ENCODE measurements at places on chromosomes 3 and 15.

DNA sequence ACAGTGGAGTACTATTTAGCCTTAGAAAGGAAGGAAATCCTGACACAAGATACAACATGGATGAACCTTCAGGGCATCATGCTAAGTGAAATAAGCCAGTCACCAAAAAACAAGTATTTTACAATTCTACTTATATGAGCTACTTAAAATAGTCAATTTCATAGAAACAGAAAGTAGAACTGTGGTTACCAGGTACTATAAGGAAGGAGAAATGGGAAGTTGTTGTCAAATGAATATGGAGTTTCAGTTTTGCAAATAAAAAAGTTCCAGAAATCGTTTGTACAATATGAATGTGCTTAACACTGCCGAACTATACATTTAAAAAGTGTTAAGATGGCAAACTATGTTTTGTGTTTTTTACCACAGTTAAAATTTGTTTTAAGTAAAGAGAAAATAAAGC is 26.8 kb downstream of the TRANK1 start:
- no peak for DNase-seq

- DNase-seq: peak; percentile 81
Observed at GRCh38 chr3:158727206-158728060, 4.8 kb downstream of the RARRES1 start.

- no peak for DNase-seq
Observed at GRCh38 chr3:53830944-53831343, 15.3 kb downstream of the CHDH start.

DNA sequence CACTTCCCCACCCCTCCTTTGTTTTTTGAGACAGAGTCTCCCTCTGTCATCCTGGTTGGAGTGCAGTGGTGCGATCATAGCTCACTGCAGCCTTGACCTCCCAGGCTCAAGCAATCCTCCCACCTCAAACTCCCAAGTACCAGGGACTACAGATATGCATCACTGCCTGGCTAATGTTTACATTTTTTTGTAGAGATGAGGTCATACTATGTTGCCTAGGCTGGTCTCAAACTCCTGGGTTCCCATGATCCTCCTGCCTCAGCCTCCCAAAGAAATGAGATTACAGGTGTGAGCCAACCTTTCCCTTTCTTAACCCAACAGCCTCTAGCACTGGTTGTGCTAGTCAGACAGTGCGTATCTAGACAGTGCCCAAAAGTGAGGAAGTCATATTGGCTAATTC is 6.4 kb upstream of the GATM start:
- DNase-seq: no peak

- DNase-seq: no peak
Observed at GRCh38 chr3:118637846-118638245, 396.8 kb downstream of the IGSF11 start.

DNA sequence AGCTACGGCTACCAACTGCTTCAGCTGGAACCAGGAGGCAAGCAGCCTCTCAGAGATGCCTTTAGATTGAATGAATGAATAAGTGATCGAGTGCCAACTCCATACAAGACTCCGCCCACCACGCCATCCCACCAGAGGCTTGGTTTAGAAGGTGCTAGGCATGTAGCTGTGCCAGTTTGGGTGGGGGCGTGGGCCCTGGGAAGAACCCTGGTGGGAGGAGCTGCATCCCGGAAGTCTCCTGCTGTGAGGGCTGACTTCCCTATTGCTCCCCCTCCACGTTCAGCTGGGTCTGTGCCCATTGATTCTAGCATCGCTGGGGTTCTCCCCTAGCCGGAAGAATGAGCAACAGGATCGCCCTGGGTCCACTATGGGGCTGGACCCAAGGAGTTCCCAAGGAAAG is 20.9 kb downstream of the LINGO1 start:
- no peak for DNase-seq

GRCh38 chr3:130967281-130967680 is 59.3 kb downstream of the ASTE1 start:
- no peak for DNase-seq

GRCh38 chr15:70382762-70383458 is 285.2 kb upstream of the TLE3 start:
- no peak for DNase-seq

- DNase-seq: peak; percentile 61
Observed at GRCh38 chr3:184540777-184541681, 20.6 kb upstream of the EPHB3 start.

DNA sequence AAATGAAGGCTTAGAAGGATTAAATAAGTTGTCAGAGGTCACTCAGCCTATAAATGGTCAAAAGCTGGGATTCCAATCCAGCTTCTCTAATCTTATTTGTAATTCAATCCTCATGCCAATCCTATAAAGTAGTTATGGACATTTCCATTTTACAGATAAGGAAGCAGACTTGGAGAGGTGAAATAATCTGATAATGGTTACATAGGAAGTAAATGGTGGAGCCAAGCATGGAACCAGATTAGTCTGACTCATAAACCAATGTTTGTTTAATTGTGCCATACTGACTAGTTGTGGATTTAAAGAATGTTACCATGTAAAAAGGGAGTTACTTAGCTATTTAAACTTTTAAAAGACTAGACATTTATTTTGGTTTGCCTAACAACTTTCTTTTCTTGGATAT is 59.7 kb downstream of the KCNAB1 start:
- no peak for DNase-seq

Measured in K562 (cell line).